Amniotic stem cell (primary cell): ENCODE measurements at places on chromosomes 5 and 9.

DNA sequence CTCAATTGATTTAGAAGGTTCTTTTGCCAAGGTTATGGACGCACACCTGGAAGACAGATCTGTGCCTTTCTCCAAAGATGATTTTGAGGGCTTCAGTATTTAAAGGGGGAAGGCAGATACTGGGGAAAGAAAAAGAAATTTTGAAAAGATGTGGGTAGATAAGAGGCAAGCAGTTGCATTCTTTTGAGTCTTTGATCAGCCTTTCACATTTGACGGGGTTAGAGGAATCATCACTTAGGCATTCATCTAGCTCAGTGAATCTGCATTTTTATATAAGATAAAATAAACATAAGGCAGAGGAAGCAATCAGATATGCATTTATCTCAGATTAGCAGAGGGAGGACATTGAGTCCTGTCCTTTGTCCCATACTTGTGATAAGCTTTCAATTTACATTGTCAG lies 243.4 kb upstream of the RAI14 start:
- DNase-seq, result no peak

GRCh38 chr5:141919218-141920119 lies 4.2 kb upstream of the DELE1 start:
- no peak for DNase-seq

GRCh38 chr9:2574203-2574602 lies 47.4 kb upstream of the VLDLR start:
- no peak for DNase-seq

DNA sequence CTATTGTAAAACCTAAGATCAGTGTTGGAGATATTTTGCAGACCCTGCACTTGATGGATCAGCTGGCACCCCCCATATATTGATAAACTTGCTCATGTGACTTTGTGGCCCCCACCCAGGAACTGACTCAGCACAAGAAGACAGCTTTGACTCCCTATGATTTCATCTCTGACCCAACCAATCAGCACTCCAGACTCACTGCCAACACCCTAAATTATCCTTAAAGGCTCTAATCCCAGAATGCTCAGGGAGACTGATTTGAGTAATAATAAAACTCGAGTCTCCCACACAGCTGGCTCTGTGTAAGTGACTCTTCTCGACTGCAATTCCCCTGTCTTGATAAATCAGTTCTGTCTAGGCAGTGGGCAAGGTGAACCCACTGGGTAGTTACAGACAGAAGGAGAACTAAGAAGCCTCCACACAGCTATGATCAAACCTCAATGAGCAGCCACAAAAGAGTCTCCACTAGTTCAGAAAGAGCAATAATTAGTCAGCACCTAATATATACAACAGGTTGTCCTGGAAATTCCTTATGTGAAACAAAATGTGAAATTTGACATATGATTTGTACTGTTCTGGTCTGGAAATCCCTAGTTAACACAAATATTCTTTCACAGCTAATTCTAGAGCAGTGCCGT lies 52.2 kb downstream of the ACTL7B start:
- no peak for DNase-seq

GRCh38 chr9:22363421-22363887 lies 83.2 kb upstream of the DMRTA1 start:
- no peak for DNase-seq

GRCh38 chr5:135315386-135315785 lies 83.6 kb downstream of the MACROH2A1 start:
- DNase-seq, result no peak

DNA sequence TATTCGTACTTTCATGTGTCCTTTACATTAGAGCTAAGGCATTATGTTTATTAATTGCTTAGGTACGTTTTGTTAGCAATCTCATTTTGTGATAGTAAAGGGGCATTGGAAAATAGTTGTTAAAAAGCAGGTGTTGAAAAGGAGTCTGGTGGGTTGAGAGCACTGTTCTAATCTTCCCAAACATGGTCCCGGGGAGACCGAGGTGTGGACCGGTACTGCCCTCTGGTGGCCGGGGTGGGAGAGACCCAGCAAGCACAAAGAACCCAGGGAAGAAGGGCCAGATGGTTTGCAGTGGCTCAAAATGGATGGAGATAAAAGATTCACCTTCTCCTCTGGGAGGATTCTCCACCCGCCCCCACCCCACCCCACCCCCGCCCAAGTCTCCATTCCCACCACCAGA lies 26.1 kb downstream of the IDNK start:
- no peak for DNase-seq

GRCh38 chr9:86281593-86282076 lies 703 bp downstream of the ISCA1 start:
- no peak for DNase-seq

DNA sequence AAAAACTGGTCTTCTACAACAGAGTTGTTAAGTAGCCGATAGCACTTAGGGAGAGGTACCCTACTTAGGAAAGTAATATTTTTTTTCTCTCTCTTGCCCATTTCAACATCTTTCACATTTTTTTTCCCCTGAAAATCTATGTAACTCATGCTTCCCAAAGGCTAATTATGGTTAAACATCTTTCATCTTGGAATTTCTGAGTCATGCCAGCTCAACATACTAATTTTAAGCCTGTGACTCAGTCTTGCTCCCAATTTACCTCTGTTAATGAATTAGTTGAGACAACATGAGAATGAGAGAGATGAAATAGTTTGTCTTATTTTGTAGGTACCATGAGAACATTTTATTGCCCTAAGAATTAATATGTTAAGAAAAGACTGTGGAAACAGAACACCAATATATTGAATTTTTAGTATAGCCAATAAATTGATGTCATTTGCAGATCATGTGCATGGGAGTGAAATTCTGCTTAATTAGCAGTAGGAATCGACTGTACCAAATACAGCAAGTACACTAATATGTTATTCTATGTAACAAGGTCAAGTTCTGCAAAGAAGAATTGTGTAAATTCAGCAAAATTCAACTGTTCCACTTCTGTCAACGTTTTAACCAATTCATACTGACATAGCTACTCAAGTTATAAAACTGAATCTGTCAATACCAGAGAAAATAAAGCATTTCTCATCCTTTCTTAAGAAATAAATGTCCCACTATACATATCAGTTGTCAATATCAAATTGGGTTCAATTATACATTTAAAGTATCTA lies 550.0 kb downstream of the PTPRD start:
- DNase-seq, result no peak

GRCh38 chr5:126514131-126514557 lies 80.9 kb downstream of the ALDH7A1 start:
- DNase-seq, result no peak

- no peak for DNase-seq
Observed at GRCh38 chr9:81885602-81886001, 42.6 kb upstream of the SPATA31D4 start.
